Suppressor macrophage (primary cell): ENCODE measurements at places on chromosomes 12 and 14.

GRCh38 chr14:40727107-40727506, 879.6 kb upstream of the LRFN5 start:
- DNase-seq = no peak

DNA sequence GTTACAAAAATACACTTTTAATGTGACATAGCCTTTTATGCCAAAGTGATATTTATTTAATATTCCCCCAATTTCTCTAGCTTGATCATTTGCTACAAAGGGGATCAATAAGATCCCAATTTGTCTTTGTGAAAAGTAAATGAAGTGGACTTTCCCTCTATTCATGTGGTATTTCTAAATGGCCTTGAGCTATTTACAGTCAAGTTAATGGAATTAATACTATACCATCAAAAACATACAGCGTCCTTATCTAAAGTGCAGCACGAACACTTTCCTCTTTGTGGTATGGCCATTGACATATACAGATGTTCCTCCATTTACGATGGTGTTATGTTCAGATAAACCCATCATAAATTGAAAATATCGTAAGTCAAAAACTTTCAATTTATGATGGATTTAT, 23.2 kb downstream of the CFL2 start:
- DNase-seq = no peak

- DNase-seq = no peak
Observed at GRCh38 chr14:71333705-71334104, 426.4 kb downstream of the PCNX1 start.

- DNase-seq = no peak
Observed at GRCh38 chr14:69238883-69239282, 21.1 kb upstream of the GALNT16 start.

DNA sequence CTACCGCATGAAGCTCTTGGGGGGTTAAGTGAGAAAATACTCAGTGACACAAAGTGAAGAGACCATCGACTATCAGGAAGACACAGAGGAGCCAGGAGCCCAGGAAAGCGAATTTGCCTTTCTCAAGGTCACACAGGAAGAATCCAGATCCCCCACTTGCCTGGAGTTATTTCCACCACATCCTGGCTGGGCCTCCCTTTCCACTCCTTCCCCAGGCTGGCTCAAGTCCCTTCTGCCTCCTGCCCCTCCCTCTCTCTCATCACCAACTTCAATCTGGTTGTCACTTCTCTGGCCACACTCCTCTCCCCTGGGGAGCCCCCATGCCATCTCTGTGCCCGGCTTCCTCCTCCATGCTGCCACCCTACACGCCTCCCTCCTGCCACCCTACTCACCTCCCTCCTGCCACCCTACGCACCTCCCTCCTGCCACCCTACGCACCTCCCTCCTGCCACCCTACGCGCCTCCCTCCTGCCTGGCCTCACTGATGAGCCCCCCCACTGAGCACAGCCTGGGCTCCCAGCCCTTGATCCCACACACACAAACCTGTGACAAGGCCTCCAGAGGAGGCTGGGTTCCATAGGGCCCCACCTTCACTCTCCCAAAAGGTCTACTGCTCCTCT, 6.3 kb downstream of the SCNN1A start:
- DNase-seq = no peak

DNA sequence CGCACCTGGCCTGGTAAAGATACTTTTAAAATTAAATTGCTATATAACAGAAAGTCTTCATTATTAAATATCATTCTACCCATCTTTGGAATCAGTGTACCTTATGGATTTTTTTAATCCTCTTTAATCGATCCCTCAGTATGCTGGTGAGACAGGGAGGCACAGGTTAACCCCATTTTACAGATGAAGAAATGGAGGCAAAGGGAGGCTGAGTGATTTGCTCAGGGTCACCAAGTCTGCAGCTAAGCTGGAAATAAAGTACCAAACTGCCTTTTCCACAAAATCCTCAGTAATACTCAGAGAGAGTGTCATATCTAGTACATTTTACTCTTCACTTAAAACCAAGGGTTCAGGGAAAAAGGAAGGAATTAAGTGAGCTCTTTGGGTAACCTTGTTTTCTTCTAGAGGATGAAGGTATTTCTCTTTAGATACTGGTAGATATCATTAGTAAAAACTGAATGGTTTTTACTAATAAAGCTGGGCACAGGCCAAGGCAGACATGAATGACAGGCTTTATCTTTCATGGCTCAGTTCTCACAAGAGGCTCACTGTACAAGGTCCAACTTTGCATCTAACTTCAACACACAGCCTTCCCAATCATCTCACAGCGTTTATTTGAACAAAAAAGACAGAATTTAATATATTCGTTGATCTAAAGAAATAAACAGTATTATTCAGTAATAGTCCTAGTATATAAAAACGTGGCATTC, 35.3 kb upstream of the TTC7B start:
- no peak for DNase-seq

- DNase-seq = no peak
Observed at GRCh38 chr12:52850681-52851080, 1.9 kb upstream of the KRT78 start.

DNA sequence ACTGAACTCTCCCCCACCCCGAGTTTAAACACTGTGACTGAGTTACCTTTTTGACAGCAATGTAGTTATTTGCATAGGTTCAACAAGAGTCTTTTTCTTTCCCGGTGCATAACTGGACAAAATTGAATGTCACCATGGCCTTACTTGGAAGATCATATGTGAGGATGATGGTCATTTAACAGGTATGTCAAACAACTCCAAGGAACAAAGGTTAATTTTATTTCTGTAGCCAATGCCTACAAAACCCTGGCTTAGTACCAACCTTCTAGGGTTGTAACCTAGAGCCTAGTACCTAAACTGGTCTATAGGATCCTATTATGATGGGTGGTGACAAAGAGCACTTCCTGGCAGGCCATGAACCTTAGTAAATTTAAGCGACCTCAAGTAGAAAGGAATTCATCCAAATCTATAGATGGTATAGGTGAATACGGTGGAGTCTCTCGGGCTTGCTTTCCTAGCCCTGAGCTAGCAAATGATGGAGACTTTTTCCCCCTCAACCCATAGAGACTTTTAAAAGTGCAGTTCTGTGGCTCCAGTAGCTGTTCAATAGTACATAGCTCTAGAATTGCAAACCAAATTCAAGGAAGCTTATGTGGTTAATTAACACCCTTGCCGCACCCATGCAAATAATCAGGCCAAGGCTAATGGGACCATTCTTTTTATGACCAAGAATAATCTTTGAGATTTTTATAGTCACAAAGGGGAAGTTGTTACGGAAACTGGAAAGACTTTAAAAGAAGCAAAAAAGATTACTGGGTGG, 89.0 kb downstream of the SLC38A1 start:
- DNase-seq = no peak

- no peak for DNase-seq
Observed at GRCh38 chr12:3323002-3323685, 167.9 kb upstream of the PRMT8 start.

DNA sequence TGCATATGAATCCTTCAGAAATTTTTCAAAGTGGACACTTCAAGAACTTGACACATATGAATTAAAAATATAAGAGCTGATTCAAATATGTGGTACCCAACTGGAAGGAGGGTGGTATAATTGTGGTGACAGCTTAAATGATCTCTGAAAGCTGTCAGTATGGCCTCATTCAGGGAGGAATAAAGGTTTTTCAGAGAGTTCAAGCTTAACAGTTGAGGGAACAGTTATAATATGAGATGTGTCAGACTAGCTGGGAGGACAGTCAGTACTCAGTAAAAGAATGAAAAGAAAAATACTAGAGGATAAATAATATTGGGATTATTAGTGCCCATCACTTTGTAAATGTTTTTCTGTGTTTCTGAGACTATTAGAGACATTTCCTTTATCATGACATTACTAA, 277.5 kb downstream of the RASSF9 start:
- no peak for DNase-seq

GRCh38 chr12:32365473-32366064, 33.8 kb upstream of the FGD4 start:
- peak; percentile 70 for DNase-seq

GRCh38 chr14:76644855-76645518, 116.3 kb upstream of the VASH1 start:
- DNase-seq = peak; percentile 14

GRCh38 chr12:90791445-90791844, 163.5 kb downstream of the CCER1 start:
- no peak for DNase-seq

DNA sequence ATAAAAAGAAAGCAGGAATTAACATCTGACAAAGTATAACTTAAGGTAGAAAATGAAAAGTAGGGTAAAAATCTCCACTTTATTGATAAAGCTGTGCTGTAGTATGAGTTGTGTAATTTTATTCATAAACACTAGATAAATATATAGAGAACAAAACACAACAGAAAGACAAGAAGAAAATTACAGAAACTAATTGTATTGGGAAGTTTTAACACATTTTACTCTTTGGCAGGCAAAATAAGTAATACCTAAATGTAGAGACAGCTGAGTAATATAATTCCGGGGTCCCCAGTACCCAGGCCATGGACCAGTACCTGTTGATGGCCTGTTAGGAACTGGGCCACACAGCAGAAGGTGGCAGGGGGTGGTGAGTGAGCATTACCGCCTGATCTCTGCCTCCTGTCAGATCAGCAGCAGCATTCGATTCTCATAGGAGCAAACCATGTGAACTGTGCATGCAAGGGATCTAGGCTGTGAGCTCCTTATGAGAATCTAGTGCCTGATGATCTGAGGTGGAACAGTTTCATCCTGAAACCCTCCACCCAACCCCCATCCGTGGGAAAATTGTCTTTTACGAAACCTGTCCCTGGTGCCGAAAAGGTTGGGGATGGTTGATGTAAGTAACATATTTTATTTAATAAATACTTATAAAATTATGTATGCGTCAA, 84.4 kb upstream of the ETV6 start:
- DNase-seq = no peak

DNA sequence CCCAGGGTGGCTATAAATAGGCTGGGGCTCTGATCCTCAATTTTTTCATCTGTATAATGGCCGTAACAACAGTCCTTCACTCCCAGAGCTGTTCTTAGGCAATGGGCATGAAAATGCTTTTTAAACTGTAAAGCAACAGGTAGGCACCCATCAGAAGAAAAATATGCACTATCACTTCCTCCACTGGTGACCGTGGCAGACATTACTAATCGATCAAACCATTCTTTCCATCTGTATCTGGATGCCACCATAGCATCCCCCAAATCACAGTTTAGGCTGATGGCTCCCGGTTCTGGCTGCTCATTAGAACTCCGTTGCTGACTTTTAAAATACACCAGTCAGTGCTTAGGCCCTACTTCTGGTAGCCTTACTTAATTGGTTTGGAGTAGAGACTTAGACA, 11.2 kb downstream of the KRT71 start:
- DNase-seq = no peak

- DNase-seq = no peak
Observed at GRCh38 chr12:22598763-22599161, 26.2 kb upstream of the ETNK1 start.

GRCh38 chr12:31813305-31813704, 84.5 kb upstream of the AMN1 start:
- no peak for DNase-seq

DNA sequence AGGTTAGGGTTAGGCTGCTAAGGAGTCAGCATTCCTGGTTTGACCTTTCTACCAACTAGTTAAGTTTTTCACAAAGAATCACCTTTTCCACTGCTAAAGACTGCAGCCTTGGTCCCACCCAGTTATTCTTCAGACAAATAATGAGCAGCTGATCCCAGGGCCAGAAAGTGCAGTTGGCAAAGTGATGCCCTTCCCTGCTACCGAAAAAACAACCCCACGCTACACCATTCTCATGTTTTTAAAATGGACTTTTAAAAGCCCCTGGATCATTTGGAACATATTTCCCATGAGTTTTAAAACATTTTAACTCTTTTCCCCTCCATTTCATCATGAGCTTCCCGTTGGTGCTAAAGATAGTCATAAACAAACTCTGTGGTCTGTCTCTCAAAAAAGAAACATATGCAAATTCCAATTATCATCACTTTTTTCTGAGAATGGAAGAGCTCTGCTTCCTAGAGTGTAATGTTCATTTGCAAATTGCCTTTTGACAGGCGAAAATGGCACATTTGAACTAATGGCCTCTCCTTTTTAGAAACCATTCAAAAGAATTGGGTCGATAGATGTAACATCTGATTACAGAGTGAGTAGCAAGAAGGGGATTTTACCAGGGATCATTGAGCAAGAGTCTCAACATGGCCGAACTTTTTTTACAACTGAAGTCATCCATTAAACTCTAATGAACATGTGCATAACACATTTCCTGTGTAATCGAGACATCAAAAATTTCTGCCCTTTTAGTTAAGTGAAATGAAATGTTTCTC, 129.3 kb upstream of the RAP1B start:
- DNase-seq = peak; percentile 14

GRCh38 chr12:116806845-116807440, 68.8 kb downstream of the RNFT2 start:
- no peak for DNase-seq

DNA sequence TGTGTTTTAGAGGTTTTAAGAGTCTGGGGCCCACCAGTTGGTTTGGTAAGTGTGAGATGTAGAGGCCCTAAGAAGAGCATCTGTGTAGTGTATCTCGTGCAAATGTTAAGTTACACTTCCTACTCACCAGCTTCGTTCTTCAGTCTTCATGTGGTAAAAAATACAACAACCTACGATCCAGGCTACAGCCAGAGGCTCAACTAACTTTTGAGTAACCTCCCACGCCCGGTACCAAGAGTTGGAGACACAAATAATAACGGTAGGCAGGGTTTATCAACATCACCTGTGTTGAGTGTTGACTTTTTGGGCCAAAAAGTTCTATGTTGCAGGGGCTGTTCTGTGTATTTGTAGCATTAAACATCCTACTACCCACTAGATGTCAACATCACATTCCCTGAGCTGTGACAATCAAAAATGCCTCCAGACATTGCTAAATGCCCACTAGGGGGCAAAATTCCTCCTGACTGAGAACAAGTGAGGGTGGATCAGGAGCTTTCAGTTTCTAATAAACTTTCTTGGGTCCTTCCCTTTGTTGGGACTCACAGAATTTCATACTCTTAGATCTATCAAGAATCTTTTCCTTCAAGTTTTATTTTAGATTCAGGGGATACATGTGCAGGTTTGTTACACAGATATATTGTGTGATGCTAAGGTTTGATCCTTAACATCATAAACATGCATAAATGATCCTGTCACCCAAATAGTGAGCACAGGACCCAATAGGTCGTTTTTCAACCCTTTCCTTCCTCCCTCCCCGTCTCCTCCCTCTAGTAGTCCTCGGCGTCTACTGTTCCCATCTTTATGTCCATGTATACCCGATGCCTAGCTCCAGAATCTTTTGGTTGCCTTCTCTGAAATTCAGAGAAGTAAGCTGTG, 94.7 kb downstream of the SLC2A13 start:
- peak; percentile 81 for DNase-seq

GRCh38 chr12:27179400-27180214, 64.5 kb upstream of the STK38L start:
- DNase-seq = peak; percentile 94

GRCh38 chr14:56094076-56094475, 24.1 kb upstream of the PELI2 start:
- DNase-seq = no peak
